ENCODE measurements at places on chromosomes 7 and 10.

DNA sequence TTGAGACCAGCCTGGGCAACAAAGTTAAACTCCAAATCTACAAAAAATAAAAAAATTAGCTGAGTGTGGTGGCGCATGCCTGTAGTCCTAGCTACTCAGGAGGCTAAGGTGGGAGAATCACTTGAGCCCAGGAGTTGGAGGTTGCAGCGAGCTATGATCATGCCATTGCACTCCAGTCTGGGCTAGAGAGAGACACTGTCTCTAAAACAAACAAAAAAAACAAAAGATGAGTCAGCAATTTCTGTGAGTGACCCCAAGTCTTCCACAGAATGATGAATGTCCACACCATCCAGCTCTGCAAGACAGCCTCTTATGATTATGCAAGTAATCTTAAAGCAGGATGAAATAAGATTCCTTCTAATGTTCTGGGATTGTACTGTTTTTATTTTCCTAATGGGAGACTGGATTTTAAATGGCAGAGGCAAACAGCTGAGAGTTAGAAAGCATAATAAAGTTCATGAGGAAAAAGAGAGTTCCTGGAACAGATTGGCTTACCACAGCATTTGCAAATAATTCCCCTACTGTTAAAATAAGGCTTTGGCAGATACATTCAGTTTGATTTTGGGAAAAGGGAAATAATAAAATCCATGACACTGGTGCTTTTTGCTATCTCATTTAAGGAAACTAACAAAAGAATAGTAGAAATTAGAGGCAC, 18.9 kb upstream of the PRKAR2B start:
- DNase-seq = no peak

DNA sequence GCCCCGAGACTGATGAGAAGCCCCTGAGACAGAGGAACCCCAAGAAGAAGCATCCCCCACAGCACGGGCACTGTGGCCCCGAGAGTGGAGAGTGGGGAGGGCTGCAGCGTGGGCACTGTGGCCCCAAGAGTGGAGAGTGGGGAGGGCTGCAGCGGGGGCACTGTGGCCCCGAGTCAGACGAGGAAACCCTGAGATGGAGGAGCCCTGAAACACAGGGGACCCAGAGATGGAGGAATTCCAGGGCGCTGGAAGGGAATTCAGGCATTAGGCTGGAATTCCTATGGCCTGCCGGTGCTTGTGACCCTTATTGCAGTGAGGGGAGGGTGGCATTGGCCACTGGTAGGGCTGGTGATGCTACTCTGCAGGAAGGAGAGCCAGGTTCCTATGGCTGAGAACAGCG, 168.6 kb upstream of the SHH start:
- no peak for DNase-seq

DNA sequence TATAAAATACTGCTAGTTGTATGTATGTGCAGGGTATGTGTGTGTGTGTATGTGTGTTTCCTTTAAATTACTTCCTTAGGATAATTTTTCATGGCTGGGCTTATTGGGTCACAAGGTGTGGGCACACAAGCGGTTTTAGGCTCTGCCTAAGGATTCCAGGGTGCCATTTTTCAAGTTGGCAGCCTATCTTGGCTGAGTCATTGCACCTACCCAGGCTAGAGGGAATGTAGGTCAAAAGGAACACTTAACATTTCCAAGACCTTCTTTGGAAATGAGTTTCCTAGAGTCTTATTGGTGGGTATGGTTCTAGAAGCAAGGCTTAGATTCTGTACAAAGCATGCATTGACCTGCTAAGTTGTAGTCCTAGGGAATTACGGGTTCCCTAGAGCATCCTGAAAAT, 642.1 kb downstream of the LRMDA start:
- no peak for DNase-seq

DNA sequence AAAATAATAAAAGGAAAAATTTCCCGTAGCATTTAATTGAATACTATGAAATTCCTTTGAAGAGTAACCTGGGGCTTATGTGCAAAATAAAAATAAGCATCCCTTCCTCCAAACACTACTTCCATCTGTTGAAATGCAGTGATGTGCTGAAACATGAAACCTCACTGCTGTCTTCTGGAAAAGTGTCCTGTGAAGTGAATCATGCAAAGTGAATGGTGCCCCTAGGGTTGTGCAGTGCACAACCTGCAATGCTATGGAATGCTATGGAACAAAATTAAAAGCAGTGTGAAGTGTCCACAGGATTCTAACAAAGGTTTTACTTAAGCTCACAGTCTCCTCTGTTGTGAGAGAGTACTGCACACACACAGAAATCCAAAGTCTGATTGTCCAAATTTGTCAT, 480.9 kb downstream of the ETV1 start:
- DNase-seq = no peak

- no peak for DNase-seq
Observed at GRCh38 chr10:121655254-121656144, 57.3 kb upstream of the FGFR2 start.

DNA sequence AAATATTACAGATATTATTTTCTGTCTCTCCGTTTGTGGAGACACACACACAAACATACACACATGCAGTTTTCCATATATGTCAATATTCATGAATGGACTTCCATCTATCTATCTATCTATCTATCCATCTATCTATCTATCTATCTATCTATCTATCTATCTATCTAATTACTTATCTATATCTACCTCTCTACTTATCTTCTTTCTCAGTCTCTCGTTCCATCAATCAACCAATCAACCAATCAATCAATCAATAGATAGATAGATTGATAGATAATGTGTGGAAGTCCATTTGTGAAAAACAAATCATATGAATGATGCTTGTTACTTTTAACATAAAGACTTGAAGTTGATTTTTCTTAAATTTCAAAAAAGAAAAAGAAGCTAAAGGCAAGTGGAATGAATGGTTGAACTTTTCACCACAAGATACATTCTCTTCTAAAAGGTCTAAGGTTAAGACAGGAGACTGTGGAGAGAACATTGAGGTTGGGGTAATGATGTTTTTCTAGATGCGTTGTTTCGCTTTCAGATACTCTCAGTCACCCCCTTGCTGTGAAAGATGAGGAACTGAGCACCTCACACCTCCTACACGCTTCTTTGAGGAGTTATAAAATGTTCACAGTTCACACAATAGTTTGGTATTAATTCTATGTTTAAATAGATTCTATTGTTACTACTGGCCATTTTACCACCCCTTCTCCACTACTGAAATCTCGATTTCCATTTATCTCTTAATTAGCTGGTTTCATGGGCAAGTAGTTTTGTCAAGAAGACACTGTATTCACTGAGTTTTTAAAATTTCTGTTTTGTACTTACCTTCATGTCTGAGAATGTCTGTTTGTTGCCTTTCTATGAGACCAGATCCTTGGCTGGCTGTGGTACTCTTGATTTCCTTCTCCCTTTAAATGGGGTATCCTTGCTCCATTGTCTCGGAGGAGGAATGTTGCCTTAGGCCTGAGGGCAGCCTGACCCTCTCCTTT, 114.1 kb downstream of the EMX2 start:
- DNase-seq = no peak

DNA sequence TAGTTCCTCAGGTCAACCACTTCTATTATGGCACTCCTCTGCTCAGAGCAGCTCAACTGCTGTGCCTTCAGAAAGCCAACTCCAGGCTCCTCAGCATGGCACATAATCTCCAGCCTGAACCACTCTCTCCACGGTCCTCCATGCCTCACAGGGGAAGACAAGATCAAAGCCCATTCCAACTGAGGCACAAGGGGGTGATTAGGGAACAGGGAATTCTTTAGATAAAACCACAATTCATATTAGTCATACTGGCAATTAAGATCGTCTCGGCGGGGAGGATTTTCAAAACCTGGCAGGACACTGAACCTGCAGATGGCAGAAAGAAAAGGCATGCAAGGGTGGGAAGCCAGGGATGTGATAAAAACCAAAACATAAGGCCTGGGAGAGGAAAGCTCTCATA, 361.6 kb downstream of the FGFR2 start:
- no peak for DNase-seq

DNA sequence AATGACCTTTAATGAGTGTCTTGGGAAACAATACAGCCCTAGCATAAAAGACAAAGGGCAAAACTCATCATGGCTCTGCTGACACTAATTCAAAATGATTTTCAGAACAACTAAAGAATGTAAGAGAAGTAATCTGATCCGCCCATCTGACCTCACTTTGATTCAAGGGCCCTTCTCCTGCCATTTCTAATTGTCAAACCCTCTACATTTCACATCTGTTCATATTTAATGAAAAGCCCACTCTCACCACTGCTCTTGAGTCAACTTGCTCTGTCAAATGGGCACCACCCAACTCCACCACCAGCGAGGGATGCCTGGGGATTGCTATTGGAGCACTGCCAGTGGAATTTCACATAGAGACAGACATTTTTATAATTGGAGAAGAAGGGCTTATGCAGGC, 639.2 kb downstream of the KCNMA1 start:
- DNase-seq = no peak

- DNase-seq = no peak
Observed at GRCh38 chr10:77981281-77981680, 48.0 kb downstream of the POLR3A start.

DNA sequence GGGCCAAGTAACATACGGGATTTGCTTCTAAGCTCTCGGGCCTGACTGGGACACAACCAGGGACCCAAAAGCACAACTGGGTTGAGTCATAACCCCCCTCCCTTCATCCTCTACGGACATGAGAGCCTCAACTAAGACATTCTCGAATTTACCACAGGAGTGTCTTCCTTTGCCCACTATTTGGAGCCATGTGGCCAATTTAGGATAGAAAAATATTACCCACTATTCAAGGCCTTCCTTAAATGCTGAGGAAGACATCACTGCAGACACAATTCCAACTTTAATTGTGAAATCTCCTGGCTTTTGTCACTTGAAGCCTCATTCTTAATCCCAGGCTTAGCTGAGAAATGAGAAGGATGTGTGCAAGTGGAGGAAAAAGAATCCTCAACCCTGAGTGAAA, 11.8 kb downstream of the CTBP2 start:
- no peak for DNase-seq

DNA sequence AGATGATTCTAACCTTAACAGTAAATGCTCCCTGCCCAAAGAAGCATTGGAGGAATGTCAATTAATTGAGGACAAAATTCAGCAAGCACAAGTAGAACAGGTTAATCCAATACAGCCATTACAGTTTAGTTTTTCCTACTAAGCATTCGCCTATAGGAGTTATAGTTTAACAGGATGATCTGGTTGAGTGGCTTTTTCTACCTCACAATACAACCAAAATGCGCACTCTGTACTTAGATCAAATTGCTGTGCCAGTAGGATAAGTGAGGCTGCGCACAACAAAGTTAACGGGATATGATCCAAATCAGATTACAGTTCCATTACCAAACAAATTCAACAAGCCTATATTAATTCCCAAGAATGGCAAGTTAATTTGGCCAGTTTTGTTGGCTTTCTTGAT, 117.1 kb upstream of the TRIM24 start:
- DNase-seq = no peak

GRCh38 chr10:99676895-99677294, 17.6 kb downstream of the ENTPD7 start:
- DNase-seq = no peak

DNA sequence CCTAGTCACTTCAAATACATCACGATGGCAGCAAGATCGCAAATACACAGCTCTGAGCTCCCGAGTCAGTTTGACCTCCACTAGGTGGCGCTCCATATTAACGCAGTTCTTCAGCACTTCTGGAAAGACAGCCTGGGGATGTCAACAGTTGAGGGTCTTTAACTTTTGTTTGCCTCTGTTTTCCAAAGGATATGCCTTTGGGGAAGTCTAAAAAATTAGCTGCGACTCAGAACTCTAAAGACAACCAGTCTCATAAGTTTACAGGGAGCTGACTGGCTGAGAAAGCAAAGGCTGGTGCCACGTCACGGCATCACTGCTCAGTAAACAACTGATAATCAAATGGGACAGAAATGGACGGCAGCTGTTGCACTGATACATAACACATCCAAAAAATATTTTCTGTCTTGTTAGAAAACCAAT, 458.8 kb downstream of the SORCS1 start:
- no peak for DNase-seq

DNA sequence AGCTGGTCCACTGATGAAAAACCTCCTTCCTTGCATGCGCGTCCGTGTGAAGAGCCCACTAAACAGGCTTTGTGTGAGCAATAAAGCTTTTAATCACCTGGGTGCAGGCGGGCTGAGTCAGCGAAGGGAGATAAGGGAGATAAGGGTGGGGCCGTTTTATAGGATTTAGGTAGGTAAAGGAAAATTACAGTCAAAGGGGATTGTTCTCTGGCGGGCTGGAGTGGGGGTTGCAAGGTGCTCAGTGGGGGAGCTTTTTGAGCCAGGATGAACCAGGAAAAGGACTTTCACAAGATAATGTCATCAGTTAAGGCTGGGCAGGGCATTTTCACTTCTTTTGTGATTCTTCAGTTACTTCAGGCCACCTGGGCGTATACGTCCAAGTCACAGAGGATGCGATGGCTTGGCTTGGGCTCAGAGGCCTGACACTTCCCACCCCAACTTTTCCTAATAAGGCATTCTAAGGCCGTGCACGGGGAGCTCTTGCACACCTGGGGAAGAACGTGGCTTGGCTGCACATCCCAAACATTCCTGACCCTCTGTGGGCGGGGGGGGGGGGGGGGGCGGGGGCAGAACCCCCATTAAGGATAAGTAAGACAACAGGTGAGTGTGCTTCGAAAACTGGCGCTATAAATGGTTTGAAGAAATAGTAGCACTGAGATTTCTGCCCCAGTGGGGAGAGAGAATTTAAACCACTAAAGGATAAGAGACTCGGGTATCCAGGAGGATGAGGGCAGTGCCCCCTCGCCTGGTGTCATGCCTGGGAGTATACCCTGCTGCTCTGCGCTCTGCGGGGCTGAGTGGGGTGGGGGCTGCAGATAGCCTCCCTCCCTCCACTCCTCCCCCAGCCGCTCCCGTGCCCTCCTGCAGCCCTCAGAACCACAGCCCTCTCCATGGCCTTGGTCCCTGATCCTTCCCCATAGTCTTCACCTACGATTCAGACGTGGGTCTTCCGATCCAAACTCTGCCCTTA, 217.6 kb downstream of the MLLT10 start:
- peak; percentile 19 for DNase-seq

GRCh38 chr10:63887023-63887589, 365.9 kb downstream of the REEP3 start:
- DNase-seq = no peak

DNA sequence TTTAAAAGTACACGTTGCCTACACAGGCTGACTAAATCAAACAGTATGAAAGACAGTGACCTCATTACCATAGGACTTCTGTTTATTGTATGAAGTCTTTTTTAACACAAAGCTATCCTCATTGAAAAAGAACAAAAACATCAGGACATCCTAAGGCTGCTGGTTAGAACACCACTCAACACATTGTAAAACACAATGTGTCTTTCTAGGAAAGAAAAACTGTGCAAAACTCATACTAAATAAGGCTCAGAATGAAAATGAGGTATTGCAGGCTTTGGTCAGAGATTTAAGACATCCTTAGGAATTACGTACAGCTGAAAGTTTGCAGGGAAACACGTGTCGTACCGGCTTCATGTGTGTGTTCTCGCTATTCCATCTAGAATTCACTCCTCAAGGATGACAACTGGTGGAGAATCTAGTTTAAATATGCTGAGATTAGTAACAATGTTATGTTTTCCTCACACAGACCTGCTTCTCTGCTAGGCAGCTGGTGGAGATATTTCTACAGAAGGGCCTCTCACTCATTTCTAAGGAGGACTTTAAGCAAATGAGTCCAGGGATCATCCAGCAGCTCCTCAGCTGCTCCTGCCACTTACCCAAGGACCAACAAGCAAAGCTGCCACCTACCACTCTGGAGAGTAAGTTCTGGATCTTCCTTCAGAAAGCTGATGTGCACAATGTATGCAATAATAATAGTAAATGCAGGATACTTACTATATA, 29.3 kb downstream of the SLC39A12 start:
- DNase-seq = no peak
